Activated T-cell treated with anti-CD3 and anti-CD28 coated beads, Interleukin-2, amount 50 U/mL, for 72 hours (primary cell): ENCODE measurements at places on chromosomes 7 and 10.
A peak's percentile ranks its signal among the peaks of the same experiment; 100 is the strongest.

DNA sequence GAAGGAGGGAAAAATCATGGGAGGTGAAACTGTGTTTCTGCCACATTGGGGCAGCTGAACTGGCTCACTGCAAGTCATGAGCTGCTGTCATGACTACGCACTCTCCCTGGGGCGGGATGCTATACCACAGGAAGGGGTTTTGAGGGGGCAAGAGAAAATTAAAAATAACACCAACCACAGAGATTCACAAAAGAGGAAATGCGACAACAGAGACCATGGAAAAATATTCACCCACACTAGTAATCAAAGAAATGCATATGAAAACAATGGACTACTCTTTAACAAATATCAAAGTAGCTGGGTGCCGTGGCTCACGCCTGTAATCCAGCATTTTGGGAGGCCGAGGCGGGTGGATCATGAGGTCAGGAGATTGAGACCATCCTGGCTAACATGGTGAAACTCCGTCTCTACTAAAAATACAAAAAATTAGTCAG is 65.2 kb upstream of the TM9SF3 start:
- DNase-seq, result peak; percentile 35

GRCh38 chr7:123533553-123533917 is 860 bp downstream of the IQUB start:
- DNase-seq, result no peak

GRCh38 chr7:53518319-53518718 is 482.9 kb downstream of the POM121L12 start:
- DNase-seq, result no peak

- no peak for DNase-seq
These were observed 56.2 kb downstream of the UBE3C start for GRCh38 chr7:157194948-157195347.

DNA sequence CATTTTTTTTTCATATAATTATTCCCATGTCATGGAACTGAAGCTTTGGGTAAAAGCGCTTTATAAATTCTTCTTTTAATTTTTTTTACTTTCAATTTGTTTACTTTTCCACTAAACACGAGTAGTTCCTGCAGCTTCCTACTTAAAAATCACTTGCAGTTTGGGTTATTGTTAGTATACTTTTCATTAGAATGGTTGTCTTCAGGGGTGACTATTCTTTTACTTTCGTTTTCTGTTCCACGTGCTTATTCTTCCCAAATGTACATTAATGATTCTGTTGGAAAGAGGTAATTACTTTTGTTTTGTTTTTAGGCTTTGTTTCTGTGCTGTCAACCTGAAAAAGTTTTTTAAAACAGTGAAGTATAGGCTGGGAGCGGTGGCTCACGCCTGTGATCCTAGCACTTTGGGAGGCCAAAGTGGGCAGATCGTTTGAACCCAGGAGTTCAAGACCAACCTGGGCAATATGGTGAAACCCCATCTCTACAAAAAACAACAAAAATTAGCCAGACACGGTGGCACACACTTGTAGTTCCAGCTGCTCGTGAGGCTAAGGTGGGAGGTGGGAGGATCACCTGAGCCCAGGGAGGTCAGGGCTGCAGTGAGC is 5.2 kb upstream of the CFAP69 start:
- no peak for DNase-seq

DNA sequence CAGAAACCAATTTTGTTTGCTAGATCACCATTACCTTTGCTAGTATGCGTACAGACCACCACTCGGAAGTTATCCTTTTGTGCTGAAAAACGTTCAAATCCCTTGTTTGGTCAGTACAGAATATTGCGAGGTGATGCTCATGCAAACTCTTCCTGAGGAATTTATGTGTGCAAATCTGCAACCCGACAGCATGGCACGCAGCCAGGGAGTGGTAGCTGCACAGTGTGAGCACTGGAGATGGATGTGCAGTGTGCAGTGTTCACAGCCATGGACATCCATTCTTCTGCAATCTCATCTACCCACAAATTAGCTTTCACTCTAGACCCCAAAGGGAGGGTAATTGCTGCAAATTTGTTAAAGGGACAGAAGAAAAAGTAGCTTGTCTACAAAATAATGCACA is 72.2 kb downstream of the CACUL1 start:
- no peak for DNase-seq

DNA sequence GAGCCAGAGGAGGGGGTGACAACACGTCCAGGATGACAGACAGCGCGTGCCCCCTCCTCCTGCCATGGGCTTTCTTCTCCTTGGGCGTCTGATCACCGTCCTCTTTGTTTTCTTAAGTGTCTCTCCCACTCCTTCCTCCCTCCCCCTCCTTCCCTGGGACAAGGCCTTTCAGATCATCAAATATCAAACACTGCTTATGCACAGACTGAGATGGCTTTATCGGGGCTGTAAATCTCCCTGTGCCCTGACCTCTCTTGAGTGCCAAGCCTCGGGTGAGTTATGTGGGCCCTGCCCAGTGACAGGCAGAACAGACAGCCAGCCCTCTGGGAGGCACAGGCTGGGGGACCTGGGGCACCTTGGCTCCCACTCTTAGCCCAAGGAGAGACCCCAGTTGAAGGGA is 116.4 kb downstream of the C10orf105 start:
- no peak for DNase-seq

GRCh38 chr7:102874166-102874829 is 38.5 kb upstream of the LRRC17 start:
- peak; percentile 50 for DNase-seq
